Suprapubic skin (tissue), 4 donors: ENCODE measurements at places on chromosomes 6 and 20. TPM values are rescaled to one million over a fixed set of nuclear protein-coding genes. Genes with fewer than 3 reads are reported as not detected.
A peak's percentile ranks its signal among the peaks of the same experiment; 100 is the strongest.

GRCh38 chr6:24951811-24952299 lies 16.1 kb upstream of the RIPOR2 start:
- no peak for DNase-seq

DNA sequence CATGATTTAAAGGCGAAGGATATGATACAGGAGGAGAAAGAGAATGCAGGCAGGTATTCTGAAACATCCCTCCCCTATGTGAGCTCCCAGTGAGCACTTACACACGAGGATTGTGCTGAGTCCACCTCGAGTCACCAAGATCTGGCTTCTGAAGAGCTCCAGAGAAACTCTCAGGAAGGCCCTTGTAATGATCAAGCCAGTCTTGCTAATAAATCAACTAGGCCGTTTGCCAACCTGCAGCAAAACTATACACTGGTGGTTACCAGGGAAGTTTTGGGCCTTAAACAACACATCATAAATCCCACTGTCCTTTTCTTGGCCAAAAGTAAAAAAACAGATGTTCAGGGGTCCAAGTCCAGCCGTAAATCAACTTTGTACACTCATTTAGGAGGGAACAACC lies 79.2 kb downstream of the STXBP5 start:
- DNase-seq = no peak

GRCh38 chr20:58216334-58216733 lies 12.1 kb downstream of the ANKRD60 start:
- DNase-seq = no peak

- DNase-seq = no peak
Measured at GRCh38 chr6:108656836-108657235, 96.1 kb downstream of the FOXO3 start.

- DNase-seq = no peak
Measured at GRCh38 chr20:18578581-18578980, 9.3 kb upstream of the DTD1 start.

GRCh38 chr20:12482661-12483060 lies 526.1 kb upstream of the SPTLC3 start:
- no peak for DNase-seq

DNA sequence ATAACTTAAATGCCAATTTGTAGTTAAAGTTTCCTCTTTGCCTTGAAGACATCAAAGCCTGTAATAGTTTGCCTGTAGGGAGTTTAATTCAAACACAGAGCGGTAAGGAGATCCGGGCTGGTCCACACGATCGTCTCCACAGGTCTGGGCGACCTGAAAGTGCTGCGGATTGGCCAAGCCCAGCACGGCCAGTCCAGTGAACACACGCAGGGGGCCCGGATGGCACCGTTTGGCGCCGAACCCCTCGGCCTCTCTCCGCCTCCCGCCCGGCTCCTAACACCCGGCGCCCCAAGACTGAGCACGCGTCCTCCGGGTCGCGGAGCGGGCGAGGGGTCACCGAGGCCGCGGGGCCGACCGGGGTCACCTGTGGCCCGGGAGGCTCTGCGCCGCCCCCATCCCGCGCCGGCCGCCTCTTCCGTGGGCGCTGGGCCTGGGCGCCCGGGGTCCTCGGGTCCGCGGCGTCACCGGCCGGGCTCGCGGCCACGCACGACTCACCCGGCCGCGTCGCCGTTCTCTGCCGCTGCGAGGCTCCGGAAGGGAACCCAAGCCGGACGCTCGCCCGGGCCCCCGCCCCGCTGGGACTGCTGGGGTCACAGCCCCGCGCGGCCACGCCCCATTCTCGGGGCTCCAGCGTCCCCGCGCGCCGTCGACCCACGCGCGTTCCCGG lies 481 bp downstream of the SERPINB6 start:
- peak; percentile 85 for DNase-seq

DNA sequence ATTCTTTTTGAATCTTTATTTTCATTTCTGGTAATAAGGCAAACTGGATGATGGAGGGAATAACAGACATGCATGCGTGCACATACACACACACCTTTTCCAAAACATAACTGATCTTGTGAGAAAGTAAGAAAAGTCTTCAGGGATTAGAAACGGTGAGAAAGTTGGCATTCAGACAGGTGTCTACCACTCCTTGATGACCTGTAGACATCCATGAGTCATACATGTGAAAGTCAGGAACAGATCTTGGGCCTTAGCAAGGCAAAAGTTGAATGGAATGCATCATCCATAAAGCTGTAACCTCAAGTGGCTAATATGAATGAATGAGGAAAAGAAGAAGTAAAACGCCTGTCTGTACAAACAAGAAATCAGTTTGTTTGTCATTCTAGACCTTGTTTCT lies 97.3 kb downstream of the GRIK2 start:
- DNase-seq = no peak

- DNase-seq = no peak
Measured at GRCh38 chr6:106025655-106026054, 60.5 kb upstream of the PRDM1 start.

CRISP3 gene
- 6.1 TPM for total RNA-seq

PSORS1C2 gene
- 27.0 TPM for total RNA-seq

RAB44 gene
- total RNA-seq = 0.16 TPM

SULF2 gene
- 28.4 TPM for total RNA-seq

HMGCLL1 gene
- not detected for total RNA-seq

SYCP2 gene
- 4.0 TPM for total RNA-seq

TMEM200A gene
- 1.2 TPM for total RNA-seq

NKAIN4 gene
- not detected for total RNA-seq

DYNLRB1 gene
- total RNA-seq = 255 TPM

DTD1 gene
- total RNA-seq = 22.5 TPM
